Astrocyte (in vitro differentiated cells and primary cell): ENCODE measurements at places on chromosomes 5 and 9. TPM values are rescaled to one million over a fixed set of nuclear protein-coding genes. Genes with fewer than 3 reads are reported as not detected.

DNA sequence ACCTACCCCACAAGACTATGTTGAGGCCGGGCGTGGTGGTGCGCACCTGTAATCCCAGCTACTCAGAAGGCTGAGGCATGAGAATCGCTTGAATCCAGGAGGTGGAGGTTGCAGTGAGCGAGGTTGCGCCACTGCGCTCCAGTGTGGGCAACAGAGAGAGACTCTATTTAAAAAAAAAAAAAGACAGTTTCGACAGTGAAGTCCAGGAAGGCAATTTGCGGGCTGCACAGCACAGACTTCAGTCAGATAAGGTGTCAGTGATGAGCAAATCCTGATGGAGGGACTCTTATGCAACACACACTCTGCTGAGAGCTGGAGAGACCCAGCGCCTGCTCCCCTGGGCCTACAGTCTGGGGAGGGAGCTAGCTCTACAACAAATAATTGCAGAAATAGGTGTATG lies 14.2 kb downstream of the CCNJL start:
- no peak overlapping the region for H3K27ac ChIP-seq
- no peaks in the 10 kb centered on the region for H3K27me3 ChIP-seq
- no peak for DNase-seq
- H3K36me3 ChIP-seq = peaks cover 5% of the 10 kb centered on the region
- H3K4me3 ChIP-seq = no peak overlapping the region
- no peaks in the 10 kb centered on the region for H3K4me1 ChIP-seq

DNA sequence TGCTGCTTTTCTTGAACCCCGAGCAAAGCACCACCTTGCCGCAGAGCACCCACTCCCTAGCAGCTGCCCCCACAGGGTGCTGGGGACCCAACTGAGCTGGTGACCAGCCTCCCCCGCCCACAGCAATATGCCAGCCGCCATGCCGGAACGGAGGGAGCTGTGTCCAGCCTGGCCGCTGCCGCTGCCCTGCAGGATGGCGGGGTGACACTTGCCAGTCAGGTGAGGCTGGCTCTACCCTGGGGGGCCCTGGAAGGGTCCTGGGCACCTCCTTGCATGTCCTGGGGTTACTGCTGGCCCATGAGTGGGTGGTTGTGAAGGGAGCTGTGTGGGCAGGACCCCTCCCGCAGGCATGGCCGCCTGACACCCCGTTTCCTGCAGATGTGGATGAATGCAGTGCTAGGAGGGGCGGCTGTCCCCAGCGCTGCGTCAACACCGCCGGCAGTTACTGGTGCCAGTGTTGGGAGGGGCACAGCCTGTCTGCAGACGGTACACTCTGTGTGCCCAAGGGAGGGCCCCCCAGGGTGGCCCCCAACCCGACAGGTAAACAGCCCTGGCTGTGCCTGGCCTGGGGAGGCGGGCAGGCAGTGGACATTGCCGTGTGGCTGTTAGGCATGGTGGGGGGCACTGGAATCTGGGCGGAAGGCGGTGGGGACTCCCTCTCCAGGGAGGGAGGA lies 7.2 kb downstream of the EGFL7 start:
- H3K4me3 ChIP-seq = no peak overlapping the region
- H3K27me3 ChIP-seq = no peaks in the 10 kb centered on the region
- no peak overlapping the region for H3K27ac ChIP-seq
- peaks cover 4% of the 10 kb centered on the region for H3K4me1 ChIP-seq
- DNase-seq = no peak

DNA sequence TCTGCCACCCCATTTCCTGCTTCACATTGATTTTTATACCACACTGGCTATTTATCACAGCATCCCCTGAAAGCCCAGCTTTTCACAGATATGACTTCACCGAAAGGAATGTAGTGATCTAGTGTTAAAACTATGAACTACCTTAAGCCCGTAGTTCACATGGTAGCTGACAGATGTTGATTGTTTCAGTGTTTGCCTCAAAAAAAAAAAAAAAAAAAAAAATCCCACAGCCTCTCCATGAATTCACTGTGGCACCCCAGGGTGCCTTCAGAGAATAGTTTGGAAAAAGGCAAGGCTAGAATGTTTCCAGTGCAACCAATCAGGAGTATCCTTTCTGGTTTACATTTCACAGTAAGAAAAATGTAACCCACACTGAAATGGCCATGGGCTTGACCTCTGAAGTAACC lies 37.1 kb downstream of the GLIS3 start:
- peak; percentile 92 for DNase-seq
- no peaks in the 10 kb centered on the region for H3K27me3 ChIP-seq
- H3K4me3 ChIP-seq = peak overlapping the region; percentile 17

- no peak overlapping the region for H3K4me3 ChIP-seq
- no peaks in the 10 kb centered on the region for H3K27me3 ChIP-seq
- H3K36me3 ChIP-seq = peaks cover 16% of the 10 kb centered on the region
- H3K4me1 ChIP-seq = peaks cover 14% of the 10 kb centered on the region
- DNase-seq = peak; percentile 64
Observed at GRCh38 chr5:65263321-65263720, 218.4 kb downstream of the ADAMTS6 start.

GRCh38 chr5:100479079-100479688 lies 56.0 kb upstream of the FAM174A start:
- peak; percentile 13 for DNase-seq
- H3K36me3 ChIP-seq = no peaks in the 10 kb centered on the region
- no peak overlapping the region for H3K27ac ChIP-seq
- no peaks in the 10 kb centered on the region for H3K27me3 ChIP-seq
- H3K4me3 ChIP-seq = no peak overlapping the region

GRCh38 chr5:170449232-170449631 lies 54.6 kb upstream of the KCNIP1 start:
- peaks cover 5% of the 10 kb centered on the region for H3K27me3 ChIP-seq
- no peak overlapping the region for H3K4me3 ChIP-seq
- peaks cover 3% of the 10 kb centered on the region for H3K4me1 ChIP-seq
- H3K36me3 ChIP-seq = no peaks in the 10 kb centered on the region
- no peak for DNase-seq
- no peak overlapping the region for H3K27ac ChIP-seq

DNA sequence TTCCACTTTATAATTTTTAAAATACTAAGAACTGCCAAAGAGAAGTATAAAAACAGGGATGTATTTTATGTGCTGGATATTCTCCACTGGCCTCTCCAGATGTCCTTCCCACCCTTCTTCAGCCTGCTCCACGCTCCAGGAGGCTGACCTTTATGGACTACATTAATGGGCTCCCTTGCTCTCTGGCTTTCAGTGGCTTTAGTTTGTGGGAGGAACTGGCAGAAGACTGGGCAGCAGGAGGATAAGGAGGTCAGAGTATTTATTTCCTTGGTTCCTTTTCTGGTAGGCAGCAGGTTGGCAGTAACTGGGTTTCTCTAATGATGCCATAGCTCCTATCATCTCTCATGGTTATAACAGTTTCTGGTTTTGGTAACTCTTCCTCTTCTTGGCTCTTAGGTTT lies 133.9 kb downstream of the PAM start:
- no peaks in the 10 kb centered on the region for H3K27me3 ChIP-seq
- DNase-seq = no peak
- H3K4me1 ChIP-seq = no peaks in the 10 kb centered on the region
- H3K4me3 ChIP-seq = no peak overlapping the region
- H3K36me3 ChIP-seq = no peaks in the 10 kb centered on the region

DNA sequence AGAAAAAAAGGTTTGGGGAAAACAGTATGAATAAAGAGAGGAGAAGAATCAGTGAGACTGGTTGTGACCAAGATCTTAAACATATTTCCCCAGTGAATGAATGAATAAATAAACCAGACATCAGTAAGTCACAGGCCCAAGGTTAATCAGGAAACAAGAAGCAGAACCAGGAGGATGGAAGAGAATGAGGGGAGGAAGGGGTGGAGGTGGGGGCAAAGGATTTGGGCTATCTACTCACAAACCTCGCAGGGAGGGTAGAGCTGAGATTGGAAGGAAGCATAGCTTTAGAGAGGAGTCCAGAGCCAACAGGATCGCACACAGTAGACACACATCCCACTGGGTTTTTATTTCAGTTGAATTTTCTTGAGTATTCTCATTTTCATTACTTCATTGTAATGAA lies 47.7 kb upstream of the RICTOR start:
- no peaks in the 10 kb centered on the region for H3K27me3 ChIP-seq
- H3K27ac ChIP-seq = no peak overlapping the region
- H3K4me3 ChIP-seq = no peak overlapping the region
- no peak for DNase-seq
- H3K4me1 ChIP-seq = no peaks in the 10 kb centered on the region

DNA sequence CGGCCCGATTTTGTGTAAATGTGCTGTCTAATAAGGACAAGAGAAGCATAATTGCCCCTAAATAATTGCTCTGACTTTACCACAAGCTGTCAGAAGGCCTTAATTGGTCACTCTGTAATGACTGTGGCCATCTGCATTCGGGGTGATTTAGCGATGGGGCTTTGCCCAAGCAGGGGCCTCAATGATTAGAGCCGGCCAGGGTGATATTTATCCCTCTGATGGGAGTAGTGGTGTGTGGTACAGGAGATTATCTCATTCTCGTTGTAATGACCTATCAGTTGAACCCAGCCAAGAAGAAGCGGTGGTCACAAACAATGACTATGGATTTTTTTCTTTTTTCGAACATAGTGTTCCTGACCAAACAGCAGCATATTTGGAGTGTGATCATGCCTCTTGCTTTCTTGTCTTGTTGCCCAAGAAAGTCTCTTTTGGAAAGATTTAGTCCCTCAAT lies 72.0 kb upstream of the SAP30L start:
- no peak overlapping the region for H3K27ac ChIP-seq
- no peak for DNase-seq
- H3K4me1 ChIP-seq = peaks cover 33% of the 10 kb centered on the region

GRCh38 chr9:72807765-72808445 lies 144.9 kb downstream of the ALDH1A1 start:
- H3K4me1 ChIP-seq = no peaks in the 10 kb centered on the region
- DNase-seq = no peak
- no peak overlapping the region for H3K27ac ChIP-seq
- no peaks in the 10 kb centered on the region for H3K27me3 ChIP-seq
- no peak overlapping the region for H3K4me3 ChIP-seq
- H3K36me3 ChIP-seq = no peaks in the 10 kb centered on the region

DNA sequence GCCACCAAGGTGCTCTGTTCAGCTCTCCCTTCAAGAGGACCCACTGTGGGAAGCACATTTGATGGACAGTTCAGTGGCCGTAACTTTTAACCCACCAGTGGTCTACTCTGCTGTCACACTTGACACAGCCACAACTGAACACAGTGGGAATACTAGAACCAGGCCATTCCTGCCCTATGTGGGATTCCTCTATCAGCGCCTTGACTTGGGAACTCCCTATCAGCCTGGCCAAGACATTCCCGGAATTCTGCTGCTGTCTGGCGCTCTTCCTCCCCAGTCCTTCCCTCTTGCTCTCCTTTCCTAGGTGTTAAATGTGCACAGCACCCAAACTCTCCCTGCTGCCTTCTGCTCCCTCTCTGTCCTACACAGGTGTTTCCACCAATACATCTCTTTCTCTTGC lies 23.1 kb upstream of the SH3PXD2B start:
- no peaks in the 10 kb centered on the region for H3K4me1 ChIP-seq
- H3K27ac ChIP-seq = no peak overlapping the region
- peaks cover 13% of the 10 kb centered on the region for H3K27me3 ChIP-seq
- H3K36me3 ChIP-seq = no peaks in the 10 kb centered on the region
- no peak overlapping the region for H3K4me3 ChIP-seq

DNA sequence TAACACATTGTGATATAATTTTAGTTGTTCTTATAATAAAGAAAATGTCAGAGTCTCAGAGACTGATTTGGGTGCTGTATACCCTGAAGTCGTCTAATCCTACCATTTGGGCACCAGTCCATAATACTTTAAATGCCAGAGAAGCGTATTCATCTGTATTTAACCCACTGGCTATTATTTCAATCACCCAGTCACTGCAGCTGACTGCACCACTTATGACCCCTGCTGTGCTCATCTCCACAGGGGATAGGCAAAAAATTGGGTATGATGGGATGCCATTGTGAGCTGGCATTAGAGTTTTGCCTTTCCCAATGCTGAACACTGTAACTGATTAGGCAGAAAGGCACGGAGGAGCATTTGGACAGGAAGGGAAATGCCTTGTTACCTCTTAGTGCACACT lies 599.7 kb downstream of the CAAP1 start:
- H3K36me3 ChIP-seq = no peaks in the 10 kb centered on the region
- H3K4me1 ChIP-seq = peaks cover 16% of the 10 kb centered on the region
- no peaks in the 10 kb centered on the region for H3K27me3 ChIP-seq

GRCh38 chr5:89276566-89277305 lies 393.8 kb upstream of the MEF2C start:
- no peaks in the 10 kb centered on the region for H3K27me3 ChIP-seq
- peak; percentile 53 for DNase-seq
- peak overlapping the region; percentile 21 for H3K27ac ChIP-seq
- peaks cover 22% of the 10 kb centered on the region for H3K4me1 ChIP-seq
- no peak overlapping the region for H3K4me3 ChIP-seq
- no peaks in the 10 kb centered on the region for H3K36me3 ChIP-seq

DNA sequence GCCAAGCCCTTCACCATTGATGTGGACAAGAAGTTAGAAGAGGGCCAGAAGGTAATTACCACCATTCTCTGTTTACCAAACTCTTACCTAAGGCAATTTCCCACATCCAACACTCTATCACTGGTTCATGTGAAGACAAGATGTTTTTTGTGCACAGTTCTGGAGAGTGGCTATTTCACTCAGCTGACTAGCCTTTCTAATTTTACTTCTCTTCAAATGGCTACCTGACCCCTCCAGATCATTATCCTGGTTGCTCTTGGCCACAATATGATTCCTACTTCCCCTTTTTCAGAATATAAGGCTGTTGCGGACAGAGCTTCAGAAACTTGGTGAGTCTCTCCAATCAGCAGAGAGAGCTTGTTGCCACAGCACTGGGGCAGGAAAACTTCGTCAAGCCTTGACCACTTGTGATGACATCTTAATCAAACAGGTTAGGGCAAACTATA lies 7.1 kb downstream of the KIF20A start:
- no peaks in the 10 kb centered on the region for H3K4me1 ChIP-seq
- H3K27me3 ChIP-seq = no peaks in the 10 kb centered on the region
- no peak overlapping the region for H3K27ac ChIP-seq

- H3K4me1 ChIP-seq = no peaks in the 10 kb centered on the region
- no peak for DNase-seq
- H3K4me3 ChIP-seq = no peak overlapping the region
- no peak overlapping the region for H3K27ac ChIP-seq
- H3K36me3 ChIP-seq = no peaks in the 10 kb centered on the region
Observed at GRCh38 chr5:124590686-124591085, 155.8 kb downstream of the ZNF608 start.

- no peaks in the 10 kb centered on the region for H3K4me1 ChIP-seq
- H3K36me3 ChIP-seq = no peaks in the 10 kb centered on the region
- no peak within 1 kb of the TSS for H3K27ac ChIP-seq
Observed at GRCh38 chr5:170232786-170233185, at the start of gene C5orf58. Gene C5orf58 (plus strand): TSS chr5:170232985. CDS start chr5:170234977, 1,992 bp downstream.

GRCh38 chr5:169701910-169702451 lies 64.9 kb downstream of the DOCK2 start:
- no peaks in the 10 kb centered on the region for H3K27me3 ChIP-seq
- H3K4me3 ChIP-seq = no peak overlapping the region
- no peak for DNase-seq
- H3K36me3 ChIP-seq = no peaks in the 10 kb centered on the region

PCDHB7 gene
- total RNA-seq = 0.79 and 1.0 TPM in 2 replicates

LYRM7 gene
- total RNA-seq = 6.6 and 7.0 TPM in 2 replicates

CENPK gene
- 5.6 and 7.0 TPM in 2 replicates for total RNA-seq

FBXO38 gene
- total RNA-seq = 36.2 and 38.8 TPM in 2 replicates

CARD19 gene
- total RNA-seq = 33.8 and 36.3 TPM in 2 replicates

DDX4 gene
- not detected in 2 replicates for total RNA-seq

UBE2QL1 gene
- total RNA-seq = 0.34 and 0.50 TPM in 2 replicates

MYMK gene
- total RNA-seq = not detected in 2 replicates

ZNF618 gene
- total RNA-seq = 29.6 and 30.1 TPM in 2 replicates

FUT7 gene
- total RNA-seq = not detected in 2 replicates

TOPORS gene
- total RNA-seq = 19.7 and 20.4 TPM in 2 replicates

SLC6A19 gene
- total RNA-seq = not detected in 2 replicates

GPRIN1 gene
- 6.8 and 8.2 TPM in 2 replicates for total RNA-seq
